ENCODE measurements at places on chromosomes 2 and 18.

DNA sequence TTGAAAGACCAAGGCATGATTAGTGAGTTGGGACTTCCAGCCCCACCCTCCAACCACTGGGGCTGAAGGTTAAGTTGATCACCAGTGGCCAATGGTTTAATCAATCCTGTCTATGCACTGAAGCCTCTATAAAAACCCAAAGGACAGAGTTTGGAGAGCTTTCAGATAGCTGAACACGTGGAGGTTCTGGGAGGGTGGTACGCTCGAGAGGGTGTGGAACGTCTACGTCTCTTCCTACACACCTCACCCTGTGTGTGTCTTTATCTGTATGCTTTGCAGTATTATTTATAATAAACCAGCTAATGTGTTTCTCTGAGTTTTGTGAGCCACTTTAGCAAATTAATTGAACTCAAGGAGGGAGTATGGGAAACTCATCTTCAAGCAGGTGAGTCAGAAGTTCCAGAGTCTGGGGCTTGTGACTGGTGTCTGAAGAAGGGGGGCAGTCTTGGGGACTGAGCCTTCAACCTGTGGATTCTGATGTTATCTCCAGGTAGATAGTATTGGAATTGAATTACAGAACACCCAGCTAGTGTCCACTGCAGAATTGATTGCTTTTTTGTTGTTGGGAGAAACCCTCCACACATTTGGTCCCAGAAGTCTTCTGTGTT, 20.3 kb downstream of the ACTR3 start:
- DNase-seq, result no peak

DNA sequence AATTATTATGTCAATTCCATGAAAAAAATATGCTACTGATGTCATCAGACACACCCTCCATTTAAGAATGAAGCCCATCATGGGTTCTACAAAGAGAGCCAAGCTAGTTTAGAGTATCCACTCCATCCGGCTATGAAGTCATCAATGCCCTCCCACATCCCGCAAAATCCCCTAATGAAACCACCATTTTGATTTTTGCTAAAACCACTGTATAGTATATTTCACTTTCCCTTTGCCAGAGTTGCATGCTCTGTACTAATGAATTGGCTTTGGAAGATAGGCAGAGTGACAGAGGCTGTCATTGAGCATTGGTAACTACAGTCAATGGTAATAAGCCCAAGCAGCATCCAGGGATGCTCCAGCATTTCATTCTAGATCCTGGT, 118.6 kb downstream of the ANKRD44 start:
- DNase-seq, result no peak

GRCh38 chr2:33289961-33290360, 186.5 kb upstream of the RASGRP3 start:
- DNase-seq, result no peak

GRCh38 chr2:127373362-127374083, 14.3 kb downstream of the MAP3K2 start:
- no peak for DNase-seq

DNA sequence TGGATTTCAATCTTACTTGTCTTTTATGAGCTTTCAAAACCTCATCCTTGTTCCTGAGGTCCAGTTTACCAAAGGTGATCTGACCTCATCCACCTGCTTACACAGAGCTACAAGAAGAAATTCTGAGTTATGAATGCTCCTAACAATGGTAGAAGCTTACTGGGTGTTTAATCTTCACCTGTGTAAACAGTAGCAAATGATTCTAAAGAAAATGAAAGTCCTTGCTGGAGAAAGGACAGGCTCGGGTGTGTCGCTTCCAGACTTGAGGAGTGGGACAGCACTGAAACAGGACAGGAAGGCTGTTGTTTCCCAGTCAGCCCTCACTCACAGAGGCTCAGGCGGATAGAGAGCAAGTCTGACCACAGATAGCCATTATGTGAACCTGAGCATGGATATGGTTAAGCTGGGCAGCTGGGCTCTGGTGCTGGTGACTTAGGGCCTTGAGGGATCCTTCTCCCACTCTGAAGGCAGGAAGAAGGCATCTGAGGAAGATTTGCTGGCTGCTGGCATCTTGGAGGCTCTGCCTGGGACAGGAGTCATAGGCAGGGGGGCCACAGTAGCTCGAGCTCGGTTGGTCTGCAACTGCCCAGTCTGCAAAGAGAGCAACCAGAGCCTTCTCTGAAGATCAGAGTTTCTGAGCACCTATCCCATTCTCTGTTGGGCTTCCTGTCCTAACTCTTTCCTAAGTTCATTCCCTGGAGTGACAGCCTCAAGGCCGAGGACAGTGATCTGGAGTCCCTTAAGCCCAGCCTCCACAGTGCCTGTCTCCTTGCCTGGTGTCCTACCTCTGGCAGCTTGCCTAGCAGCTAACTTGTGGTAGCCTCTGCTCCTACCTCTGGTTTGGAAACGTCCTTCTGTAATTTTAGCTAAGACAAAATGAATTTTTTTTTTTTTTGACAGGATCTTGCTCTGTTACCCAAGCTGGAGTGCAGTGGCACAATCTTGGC, 4.0 kb downstream of the DOK1 start:
- DNase-seq, result no peak

DNA sequence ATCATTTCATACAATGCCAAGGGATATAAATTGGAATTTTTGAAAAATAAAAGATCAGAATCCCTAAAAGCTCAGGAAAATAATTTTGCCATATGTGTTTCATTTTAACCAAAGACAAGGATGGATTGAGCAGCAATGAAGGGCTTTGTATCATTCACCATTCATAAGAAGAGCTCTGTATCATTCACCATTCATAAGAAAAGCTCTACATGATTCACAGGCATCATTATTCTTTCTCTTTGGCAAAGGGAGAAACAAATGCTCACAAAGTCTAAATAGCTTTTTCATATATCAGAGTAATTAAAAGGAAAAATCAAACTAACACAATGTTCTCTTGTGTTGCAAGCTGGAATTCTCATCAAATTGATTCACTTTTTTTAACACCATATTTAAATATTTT, 169.1 kb upstream of the MC4R start:
- DNase-seq, result no peak

GRCh38 chr2:183195998-183196409, 71.8 kb downstream of the NUP35 start:
- DNase-seq, result no peak

- DNase-seq, result no peak
Measured at GRCh38 chr2:217838409-217838831, 164.4 kb downstream of the TNS1 start.

GRCh38 chr2:215505044-215505786, 69.3 kb upstream of the FN1 start:
- DNase-seq, result no peak

DNA sequence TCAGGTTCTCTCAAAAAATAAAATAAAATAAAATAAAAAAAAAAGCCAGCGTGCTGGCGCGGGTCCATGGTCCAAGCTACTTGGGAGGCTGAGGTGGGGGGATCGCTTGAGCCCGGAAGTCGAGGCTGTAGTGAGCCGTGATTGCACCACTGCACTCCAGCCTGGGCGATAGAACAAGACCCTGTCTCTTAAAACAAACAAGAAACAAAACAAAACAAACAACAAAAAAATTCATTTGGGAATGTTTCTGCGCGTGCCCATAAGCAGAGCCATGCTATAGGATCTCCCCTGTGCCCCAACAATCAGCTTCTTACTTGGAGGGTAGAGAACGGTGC, 16.4 kb upstream of the CD8A start:
- no peak for DNase-seq

DNA sequence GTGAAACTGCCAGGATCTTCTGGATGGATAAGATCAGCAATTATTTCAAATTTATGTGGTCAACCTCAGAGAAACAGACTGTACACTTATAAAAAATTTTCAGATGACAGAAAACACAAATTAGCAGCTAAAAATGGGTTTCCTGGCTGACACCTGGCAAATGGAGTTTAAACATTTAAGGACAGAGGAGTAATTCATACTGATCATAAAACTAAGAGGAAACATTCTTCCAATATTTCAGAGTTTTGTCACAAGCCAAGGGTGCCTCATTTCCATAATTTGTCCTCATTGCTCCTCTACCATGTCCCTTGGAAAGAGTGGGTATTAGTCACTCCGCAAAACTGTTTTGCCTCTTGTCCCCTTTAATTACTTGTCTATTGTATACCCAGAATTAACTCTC, 70.2 kb downstream of the TMEFF2 start:
- no peak for DNase-seq

DNA sequence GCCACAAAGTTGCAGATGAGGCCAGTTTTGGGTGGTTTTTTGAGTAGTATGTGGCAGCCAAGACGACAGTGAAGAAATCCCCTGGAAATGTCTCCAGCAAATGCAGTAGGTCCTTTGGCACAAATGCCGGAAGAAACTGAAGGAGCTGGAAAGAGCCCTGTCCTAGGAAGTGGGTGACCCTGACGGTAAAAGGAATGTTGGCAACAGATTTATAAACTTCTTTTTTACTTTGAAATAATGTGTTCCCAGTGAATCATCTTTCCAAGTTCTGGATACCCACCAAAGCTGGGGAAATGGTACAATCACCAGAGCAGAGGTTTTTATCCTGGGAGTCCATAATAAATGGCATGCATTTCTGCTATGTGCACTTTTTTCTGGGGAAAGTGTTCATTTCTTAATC, 112.9 kb downstream of the CSRNP3 start:
- no peak for DNase-seq

DNA sequence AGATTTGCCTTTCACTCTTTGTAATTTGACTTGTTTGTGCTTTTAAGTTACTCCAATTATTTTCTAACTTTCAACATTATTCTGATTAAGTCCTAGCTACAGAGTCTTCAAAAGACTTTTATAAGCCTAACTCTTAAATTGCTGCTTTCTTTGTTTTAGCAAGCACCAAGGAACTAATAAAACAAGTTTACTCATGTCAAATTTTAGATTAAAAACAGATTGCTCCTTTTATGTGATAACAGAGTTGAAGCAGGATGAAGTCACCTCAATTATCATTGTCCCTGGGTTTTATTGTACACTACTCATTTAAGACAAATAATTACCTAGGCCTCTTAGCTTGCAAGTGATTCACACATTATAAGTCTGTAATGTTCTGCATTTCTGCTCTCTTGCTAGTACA, 678.4 kb downstream of the ERBB4 start:
- no peak for DNase-seq

DNA sequence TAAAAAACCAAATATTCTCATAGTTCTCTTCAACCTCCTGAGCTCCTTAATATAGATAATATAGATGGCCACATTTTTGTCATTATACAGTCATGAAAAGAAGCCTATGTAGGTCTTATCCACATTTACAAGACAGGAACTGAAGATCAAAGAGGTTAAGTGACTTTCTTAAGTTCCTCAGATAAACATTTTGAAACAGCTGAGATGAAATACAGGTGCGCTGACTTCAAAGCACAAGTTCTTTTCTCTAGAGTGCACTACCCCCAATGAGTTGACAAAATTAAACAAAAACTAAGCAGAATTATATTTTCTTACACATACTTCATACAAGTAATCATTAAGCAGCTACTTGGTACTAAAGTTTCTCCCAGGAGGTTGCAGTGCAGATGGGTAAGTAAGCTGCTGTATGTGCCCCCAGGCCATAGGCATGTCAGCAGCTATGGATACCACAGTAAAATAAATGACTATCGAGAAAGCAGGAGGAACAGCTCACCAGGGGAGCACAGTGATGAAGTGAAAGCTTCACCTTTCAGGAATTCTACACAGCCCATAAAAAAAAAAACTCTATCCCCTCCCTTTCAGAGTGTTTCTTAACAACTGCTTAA, 199.8 kb downstream of the DPP10 start:
- no peak for DNase-seq

DNA sequence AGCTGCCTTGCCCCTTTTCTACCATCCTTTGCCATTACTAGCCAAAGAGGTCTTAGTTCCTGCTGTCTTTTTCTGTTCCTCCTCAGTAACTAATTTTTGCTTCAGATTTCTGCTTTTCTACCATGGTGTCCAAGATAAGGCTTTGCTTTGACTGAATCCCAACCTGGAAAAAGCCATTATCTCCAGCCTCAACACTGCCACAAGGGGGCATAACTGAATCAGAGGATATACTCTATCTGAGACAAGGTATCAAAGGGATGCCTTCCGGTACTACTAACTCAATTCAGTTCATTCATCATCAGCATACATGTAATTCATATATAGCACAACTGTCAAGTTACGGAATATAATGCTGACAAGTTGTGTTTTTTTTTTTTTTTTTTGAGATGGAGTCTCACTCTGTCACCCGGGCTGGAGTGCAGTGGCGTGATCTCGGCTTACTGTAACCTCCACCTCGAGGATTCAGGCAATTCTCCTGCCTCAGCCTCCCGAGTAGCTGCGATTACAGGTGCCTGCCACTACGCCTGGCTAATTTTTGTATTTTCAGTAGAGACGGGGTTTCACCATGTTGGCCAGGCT, 11.4 kb downstream of the OSGEPL1 start:
- peak; percentile 35 for DNase-seq

DNA sequence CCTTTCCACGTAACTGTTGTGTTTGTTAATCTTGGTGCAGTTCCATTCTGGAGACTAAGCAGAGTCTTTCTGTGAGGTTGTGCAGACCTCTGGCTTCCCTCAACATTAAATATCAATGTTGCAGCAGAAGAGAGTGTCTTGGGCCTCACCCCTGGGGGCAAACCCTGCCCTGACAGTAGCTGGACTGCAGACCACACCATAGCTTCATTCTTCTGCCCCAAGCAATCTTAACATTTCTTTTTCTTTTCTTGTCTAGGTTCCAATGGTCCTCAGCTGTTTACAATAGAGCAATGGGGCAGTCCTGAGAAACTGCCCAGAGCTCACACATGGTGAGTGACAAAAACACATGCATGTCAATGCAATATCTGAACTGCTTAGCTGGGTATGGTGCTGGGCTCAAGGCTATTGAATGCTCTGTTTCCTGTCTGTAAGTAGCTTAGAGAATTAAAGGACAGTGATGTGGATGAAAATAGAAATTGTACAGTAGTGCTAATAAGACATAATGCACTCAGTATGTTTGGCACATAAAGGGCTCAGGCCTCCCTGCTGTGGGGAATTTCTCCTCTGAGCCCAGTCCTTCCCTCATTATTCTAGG, 237.6 kb downstream of the ALPK2 start:
- DNase-seq, result no peak

All from NCI-H345 (cell line).